Left ventricle myocardium inferior (tissue), 1 donor: ENCODE measurements at places on chromosomes 2 and 18. TPM values are rescaled to one million over a fixed set of nuclear protein-coding genes. Genes with fewer than 3 reads are reported as not detected.

DNA sequence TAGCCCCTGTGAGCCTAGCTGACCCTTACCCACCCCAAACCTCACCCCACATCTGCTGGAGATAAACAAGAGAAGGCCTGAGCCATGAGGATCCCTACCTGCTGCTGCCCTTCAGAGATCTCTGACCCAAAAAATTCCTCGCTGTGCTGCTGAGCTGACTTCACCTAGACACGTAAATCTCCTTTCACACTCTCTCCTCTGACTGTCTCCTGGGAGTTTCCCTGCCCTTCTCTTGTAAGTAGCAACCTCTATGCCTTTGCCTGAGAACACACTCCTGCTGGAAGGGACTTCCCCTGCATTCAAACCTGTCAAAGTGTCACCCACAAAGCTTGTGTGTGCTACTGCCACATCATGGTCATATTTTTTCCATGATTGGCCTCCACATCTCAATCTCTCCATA is 134.2 kb upstream of the NOL4 start:
- no peak for DNase-seq

- DNase-seq = no peak
Measured at GRCh38 chr18:79962311-79962710, 2.1 kb upstream of the HSBP1L1 start.

DNA sequence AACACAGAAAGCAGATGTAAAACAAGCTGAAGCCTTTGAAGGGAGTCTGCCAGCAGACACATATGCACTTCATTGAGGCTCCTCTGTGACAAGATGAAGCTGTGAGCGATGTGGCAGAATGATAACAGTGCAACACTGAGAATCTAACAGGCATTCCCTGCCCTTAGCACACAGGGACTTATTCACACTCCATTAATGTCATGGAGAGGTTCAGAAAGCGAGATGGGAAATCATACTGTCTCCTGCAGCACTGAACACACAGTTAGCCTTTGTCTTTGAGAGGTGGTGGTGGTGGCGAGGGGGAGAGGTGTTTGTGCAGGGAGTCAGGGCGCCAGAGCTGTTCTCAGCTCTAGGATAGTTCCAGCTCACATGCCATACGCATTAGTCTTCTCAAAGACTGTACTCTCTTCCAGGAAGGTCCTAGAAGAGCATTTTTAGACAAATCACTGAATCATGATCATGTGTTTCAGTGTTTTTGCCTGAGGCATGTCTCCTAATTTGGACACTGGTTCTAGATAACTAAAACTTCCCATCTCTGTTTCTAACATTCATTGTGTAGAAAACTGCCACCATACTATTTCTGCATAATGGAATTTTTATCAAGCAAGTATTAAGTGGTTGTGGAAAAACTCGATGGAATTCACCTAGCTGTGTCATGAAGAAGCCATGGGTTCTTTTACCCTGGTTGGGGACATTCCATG is 93.5 kb upstream of the ITGB6 start:
- DNase-seq = no peak

GRCh38 chr2:196586511-196586991 is 53.0 kb upstream of the CCDC150 start:
- DNase-seq = no peak

Gene SMYD1
- 389 TPM for total RNA-seq

Gene CPLX4
- not detected for total RNA-seq

Gene CCDC150
- total RNA-seq = 0.66 TPM

Gene VWA3B
- 0.52 TPM for total RNA-seq

Gene ASB18
- 11.3 TPM for total RNA-seq

Gene REG1B
- not detected for total RNA-seq

Gene RMND5A
- 93.7 TPM for total RNA-seq
